NCI-H2171 (cell line): ENCODE measurements at places on chromosomes 2 and 18.

DNA sequence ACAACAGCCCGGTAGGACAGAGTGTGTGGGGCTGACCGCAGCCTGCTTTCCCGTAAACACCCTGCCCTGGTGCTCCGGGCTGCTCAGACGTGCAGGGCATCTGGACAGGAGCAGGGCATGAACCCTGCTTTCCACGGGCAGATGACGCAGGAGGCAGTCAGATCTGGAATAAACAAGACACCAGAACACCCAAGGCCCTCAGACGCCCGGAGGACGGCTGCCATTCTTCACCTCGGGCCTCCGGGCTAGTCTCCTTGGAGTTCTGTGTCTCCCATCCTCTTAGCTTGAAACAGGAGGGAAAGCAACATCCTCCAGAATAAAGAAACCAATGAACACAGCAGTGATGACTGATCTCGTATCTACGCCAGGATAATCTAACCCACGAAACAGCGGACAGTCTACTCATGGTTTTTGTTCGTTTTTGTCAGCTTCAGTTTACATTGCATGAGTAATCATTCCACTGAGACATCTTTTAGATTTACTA lies 7.3 kb downstream of the PXDN start:
- DNase-seq = no peak

DNA sequence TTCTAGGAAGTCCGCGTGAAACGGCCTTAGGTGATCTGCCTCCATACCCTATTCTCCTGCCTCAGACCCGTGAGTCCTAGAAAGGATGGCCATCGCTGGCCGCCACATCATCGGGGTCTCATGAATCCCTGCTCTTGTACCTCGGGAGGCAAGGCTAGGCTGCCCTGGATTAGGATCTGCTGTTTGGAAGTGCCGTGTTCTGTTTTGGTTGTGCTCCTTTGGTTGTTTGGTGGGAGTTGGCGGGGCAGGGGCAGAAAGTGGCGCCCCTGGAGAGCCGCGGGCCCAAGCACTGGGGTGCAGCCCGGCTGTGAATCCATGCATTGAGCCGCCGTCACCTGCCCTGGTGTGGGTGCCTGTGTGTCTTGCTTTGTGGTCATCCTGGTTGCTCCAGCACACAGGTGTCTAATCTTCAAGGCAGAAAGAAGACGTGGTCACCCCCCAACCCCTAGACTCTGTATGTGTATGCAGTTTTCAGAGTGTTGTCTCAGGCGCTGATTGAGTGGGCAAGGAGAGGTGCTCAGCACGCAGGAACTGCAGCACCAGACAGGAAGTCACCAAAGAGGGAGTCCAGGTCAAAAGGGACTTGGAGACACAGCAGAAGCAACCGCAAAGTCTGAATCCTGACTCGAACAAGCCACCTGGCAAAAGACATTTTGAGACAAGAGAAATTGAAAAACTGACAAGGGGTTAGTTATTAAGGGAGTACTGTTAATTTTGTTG lies 80.0 kb upstream of the LDLRAD4 start:
- DNase-seq = no peak

DNA sequence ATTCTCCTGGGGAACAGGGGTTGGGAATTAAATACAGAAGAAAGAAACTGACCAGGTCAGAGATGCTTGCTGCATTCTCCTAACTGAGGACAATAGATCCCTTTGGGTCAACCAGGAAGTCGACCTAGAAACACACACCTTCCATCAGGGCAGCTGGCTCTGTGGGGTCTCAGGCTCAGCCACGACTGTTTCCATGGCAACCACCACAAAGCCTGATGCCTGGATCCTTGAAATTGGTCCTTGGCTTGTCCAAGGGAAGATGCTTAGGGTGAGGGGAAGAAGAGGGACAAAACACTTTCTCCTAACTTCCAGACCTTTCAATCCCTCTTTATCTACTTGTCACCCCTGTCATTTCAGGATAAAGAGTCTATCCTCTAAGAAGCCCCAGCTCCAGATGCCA lies 194.4 kb downstream of the ALK start:
- DNase-seq = no peak

DNA sequence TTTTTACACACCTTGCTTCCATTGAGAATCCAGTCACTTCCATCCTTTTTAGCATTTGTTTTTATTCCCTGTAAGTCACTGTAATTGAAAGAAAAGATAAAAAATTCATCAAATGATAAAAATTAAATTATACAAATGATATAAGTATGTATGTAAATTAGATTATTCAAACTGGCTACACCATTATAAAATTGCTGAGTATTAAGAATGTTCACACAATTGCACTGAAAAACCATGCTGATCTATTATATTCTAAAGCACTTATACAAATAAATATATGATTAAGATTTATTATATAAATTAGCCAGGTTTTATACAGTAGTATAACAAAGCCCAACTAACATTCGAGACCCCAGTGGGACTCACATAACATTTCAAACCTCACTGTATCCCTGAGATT lies 15.1 kb downstream of the ACADL start:
- DNase-seq = no peak

DNA sequence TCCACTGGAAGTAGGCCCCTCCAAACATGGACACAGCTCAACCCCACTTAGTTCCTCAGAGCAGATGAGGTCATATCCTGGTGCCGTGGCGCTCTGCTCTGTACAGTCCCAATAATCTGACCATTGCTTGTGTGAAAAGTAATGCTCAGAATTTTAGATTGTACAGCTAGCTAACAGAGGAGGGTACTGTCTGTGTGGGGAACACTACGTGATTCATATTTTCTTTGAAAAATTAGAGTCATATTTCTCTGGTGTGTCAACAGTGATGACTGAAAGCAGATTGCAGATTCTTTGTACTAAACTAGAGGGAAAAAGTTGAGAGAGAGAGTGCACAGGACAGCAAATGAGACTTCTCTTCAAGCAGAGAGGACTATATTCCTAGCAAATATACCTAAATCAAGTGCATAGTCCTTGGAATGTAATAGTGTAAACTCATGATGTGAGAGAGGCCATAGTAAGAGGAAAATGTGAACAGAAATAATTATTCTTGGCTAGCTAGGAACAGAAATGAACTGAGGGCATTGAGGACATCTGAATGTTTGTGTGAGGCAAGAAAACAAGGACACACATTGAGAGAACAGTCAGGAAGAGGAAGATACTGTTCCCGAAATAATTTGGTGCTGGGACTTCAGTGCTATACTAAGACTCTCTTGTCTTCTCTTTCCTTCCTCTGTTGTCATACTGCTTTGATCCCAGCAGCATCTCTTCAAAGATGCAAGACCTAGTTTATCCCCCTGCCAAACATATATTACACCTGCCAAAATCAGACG lies 157.0 kb upstream of the RND3 start:
- DNase-seq = no peak

DNA sequence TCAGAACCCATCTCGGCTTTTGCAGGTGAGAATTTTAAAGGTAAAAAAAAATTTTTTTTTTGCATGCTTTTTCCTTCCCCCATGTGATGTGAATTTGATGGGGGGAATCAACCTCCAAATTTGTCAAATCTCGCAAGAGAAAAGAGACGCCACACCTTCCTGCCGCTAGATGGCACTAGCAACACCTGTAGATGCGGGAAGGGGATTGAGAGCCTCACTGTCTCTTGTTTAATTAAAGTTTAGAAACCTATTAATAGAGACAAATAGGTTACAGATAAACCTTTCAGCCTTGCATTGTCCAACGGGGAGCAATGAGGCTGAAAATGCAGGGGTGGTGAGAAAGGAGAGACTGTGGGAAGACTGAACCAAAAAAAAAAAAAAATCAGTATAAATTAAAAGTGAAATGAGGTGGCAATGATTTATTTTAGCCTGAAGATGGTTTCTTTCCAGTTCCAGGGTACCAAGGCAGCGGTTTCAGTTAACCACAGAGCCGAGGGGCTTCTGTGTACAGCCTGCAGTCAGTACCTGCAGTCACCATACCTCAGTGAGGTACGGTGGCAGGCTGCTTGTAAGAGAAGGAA lies 84.6 kb downstream of the NRP2 start:
- peak; percentile 50 for DNase-seq

GRCh38 chr2:169091761-169092519 lies 22.6 kb downstream of the DHRS9 start:
- no peak for DNase-seq

- DNase-seq = no peak
Observed at GRCh38 chr2:66555091-66555490, 120.2 kb downstream of the MEIS1 start.

DNA sequence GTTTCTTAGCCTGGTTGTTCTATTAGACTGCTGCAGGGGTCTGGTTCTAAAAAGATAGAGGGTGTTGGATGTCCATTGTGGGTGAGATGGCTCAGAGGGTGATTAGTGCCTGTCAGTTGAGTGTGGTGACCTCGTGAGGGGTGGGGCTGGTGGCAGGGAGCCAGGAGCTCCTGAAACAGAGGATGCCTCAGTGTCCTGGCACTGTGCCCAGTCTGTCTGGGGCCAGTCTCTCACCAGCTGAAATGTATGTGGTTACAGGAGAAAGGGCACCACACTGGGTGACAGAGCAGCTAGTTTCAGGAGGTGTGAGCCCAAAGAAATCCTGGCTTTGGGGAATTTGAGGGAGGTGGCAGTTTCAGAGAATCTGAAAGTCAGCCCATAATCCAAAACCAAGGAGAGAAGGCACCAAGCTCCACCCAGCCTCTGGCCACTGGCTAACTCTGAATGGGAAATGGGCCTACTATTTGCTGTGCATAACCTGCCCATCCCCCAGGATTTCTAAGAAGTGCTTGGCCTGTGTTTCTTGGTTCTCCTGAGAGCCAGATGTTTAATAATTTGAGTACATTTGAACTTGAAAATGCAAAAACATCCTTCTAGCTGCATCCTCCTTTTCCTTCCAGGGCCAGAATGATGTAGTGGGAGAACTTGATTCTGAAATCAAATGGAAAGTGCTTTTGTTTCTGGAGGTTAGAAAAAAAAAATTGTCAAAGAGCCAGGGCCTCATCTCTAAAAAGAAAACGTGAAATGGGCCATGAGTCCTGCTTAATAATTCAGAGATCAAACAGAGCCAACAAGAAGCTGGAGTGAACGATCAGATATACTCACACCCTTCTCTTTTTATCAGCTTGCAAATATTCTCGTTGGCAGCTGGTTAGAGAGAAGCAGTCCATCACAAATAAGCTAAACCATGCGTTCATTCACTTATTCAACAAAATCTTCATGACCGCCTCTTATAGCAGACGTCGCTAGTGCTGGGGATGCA lies 92.3 kb downstream of the B3GNT2 start:
- DNase-seq = peak; percentile 85

DNA sequence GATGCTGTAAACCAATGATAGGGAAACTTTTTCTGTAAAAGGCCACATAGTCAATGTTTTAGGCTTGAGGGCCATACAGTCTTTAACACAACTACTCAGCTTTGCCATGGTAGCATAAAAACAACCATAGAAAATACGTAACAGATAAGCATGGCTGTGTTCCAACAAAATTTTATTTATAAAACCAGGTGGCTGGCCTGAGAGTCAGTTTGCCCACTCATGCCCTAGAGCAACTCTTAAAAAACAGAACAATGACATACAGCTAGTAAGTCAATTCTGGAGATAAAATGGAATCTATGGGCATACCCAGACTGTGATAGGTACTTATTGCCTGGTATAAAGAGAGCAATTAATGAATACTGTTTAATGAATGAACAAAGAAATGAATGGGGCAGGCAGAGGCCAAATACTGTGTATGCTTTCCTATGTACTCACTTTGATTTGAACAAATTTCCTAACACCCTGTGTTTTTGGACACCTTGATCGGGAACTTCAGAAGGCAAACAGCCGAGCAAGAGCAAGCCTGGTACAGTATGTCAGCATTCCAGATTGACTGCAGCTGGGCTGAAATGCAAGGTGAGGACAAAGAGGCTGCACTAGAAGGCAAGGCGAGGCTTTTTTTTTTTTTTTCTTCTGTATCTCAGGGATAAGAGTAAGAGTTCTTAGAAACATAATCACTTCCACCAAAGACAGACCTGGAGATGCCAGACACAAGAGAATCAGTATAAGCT lies 315.3 kb downstream of the CLIP4 start:
- no peak for DNase-seq

DNA sequence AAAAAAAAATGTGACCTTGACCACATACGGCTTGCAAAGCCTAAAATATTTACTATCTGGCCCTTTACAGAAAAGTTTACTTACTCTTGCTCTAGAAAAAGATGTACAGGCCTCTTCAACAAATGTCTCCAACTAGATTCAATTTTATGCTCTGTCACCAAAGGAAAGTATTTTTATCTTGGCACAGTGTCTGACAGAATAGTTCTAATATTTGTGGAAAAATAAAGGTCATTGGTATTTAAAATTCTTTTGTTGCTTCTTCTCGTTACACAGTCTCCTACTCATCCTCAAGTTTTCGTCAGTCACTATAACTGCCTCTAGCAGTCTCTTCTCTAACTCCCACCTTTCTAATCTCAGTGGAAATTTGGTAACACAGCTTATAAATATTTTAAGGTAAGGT lies 1.4 kb downstream of the RBKS start:
- DNase-seq = no peak

DNA sequence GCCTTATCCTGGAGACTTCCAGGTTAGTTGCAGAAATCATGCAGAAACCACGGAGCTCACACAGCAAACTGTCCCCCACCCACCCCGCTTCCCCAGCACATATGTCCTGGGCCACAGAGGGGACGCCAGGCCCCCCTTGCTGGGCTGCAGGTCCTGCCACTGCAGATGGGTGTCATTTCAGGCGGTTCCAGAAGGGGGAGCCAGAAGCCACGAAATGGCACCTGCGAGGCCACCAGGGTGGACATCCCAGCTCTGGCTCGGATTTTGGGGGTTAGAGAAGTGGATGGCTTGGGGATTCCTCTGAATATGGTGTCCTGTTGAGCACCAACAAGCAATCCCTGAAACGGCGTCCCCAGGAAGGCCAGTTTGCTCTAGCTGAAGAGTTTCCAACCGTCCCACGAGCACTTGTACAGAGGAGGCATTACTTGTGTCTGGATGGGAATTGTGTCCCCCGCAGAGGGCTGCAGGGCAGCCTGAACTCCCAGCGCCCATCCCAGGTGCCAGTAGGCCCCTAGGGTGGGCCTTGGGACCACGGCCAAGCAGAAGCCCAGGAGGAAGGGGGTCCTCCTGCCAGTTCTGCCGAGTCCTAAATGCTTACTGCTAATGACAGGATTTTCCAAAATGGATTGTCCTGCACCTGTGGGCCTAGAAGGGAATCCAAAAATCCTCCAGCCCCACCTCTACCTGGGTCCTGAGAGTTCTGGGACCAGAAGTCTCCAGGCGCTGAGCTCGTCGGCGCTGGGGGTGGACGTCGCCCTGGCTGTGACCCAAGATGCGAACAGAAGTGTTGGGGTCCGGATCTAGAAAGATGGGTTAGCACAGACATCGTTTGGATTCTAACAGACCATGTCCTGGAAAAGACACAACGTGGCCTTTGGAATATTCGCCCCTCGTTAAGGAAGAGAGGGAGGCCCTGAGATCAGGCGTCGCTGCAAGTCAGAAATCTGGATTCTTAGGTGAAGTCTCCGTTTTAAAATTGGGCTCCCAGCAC lies 14.6 kb upstream of the NFATC1 start:
- no peak for DNase-seq

- no peak for DNase-seq
Observed at GRCh38 chr2:172914341-172915008, 161.2 kb upstream of the MAP3K20 start.

GRCh38 chr2:179081954-179082353 lies 32.0 kb upstream of the CCDC141 start:
- no peak for DNase-seq
